Cardiac muscle cell (in vitro differentiated cells and primary cell): ENCODE measurements at places on chromosomes 1 and 21. TPM values are rescaled to one million over a fixed set of nuclear protein-coding genes. Genes with fewer than 3 reads are reported as not detected.

The FAM72B gene
- total RNA-seq = 1.0 and 6.8 TPM in 2 replicates

DNA sequence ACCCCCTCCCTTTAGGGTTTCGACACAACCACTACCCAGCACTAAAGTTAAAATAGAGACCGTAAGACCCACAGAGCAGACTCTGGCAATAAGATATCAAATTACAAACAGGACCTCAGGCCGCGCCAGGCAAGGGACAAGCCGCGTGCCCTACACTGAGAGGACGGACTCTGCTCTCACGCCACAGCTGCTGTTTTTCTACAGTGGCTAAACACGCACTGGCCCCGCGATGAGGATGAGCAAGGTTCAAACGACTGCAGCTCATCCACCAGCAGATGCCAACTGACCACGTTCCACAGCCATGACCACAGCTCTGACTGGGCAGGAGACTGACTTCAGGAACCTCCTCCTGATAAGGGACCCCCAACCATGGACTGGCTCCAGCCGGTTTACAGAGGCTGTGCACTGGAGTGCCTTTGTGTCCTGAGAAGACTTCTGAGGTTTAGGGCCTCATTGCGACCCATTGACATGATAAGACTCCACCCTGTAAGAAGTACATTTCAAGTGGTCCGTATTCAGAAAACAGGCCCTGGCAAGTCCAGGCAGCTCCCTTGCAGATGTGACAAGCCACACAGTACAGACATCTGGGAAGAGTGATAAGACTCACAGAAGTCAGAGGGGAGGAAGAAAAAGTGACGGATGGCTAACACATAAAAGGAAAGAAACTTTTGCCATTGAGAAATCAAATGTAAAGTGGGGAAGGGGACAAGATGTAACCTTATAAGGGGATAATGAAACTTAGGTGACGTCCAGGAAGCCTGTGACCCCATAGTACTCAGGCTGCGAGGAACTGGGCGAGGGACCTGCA, 1.5 kb upstream of the KRTAP10-6 start:
- H3K36me3 ChIP-seq = no peaks in the 10 kb centered on the region
- DNase-seq = peak; percentile 40
- no peak overlapping the region for H3K4me3 ChIP-seq

DNA sequence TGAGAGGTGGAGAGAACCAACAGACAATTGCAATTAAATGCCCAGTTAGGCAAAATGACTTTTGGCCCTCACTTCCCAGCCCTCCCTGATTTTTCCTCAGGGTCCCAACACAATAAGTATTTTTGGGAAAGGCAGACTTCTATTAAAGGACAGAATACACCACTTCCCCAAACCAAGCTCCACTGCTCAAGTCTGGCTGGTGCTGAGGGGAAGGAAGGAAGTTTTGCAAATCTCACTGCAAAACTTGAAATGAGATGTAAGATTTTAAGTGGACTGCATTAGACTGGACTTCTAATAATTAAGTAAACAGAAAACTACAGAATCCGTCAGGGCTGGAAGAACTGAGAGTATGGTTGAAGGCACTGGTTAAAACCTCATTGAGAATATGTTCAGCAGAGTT, 32.2 kb upstream of the CD1D start:
- DNase-seq = no peak
- no peaks in the 10 kb centered on the region for H3K36me3 ChIP-seq
- H3K27ac ChIP-seq = no peak overlapping the region
- H3K4me1 ChIP-seq = no peaks in the 10 kb centered on the region

GRCh38 chr1:153485863-153486262, 25.4 kb upstream of the S100A7 start:
- H3K4me3 ChIP-seq = no peak overlapping the region
- no peak overlapping the region for H3K27ac ChIP-seq
- no peaks in the 10 kb centered on the region for H3K36me3 ChIP-seq
- H3K27me3 ChIP-seq = no peaks in the 10 kb centered on the region
- peak; percentile 38 for DNase-seq

- H3K36me3 ChIP-seq = no peaks in the 10 kb centered on the region
- no peak for DNase-seq
- no peaks in the 10 kb centered on the region for H3K27me3 ChIP-seq
- no peak overlapping the region for H3K4me3 ChIP-seq
Observed at GRCh38 chr1:70675737-70676156, 264.7 kb downstream of the CTH start.

DNA sequence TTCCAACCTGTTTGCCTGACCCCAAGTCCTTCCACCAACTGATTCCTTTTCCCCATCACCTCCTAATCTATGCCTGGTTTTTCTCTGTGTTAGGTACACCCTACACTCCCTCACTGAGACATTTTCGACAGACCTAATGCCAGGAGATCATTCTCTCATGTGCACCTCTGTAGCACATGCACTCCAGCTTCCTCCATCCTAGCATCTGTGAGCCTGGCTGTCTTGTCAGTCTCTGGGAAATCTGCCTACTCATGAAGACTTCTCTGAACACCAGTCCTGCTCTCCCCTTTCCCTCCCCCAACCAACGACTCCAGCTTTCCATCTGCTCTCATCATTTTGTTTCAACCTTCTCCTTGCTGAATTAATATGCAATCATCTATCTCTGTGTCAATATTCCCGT, 987 bp downstream of the MED8 start:
- no peaks in the 10 kb centered on the region for H3K27me3 ChIP-seq
- peak overlapping the region; percentile 72 for H3K4me3 ChIP-seq
- peaks cover 5% of the 10 kb centered on the region for H3K4me1 ChIP-seq
- no peak for DNase-seq
- peaks cover 38% of the 10 kb centered on the region for H3K36me3 ChIP-seq

The COL8A2 gene
- total RNA-seq = 0.11 and 0.57 TPM in 2 replicates

GRCh38 chr21:35482096-35482495, 433.0 kb upstream of the RUNX1 start:
- H3K36me3 ChIP-seq = no peaks in the 10 kb centered on the region
- peaks cover 2% of the 10 kb centered on the region for H3K27me3 ChIP-seq
- H3K4me3 ChIP-seq = no peak overlapping the region
- H3K4me1 ChIP-seq = no peaks in the 10 kb centered on the region

The NHLH1 gene
- 0.11 and 0.12 TPM in 2 replicates for total RNA-seq

DNA sequence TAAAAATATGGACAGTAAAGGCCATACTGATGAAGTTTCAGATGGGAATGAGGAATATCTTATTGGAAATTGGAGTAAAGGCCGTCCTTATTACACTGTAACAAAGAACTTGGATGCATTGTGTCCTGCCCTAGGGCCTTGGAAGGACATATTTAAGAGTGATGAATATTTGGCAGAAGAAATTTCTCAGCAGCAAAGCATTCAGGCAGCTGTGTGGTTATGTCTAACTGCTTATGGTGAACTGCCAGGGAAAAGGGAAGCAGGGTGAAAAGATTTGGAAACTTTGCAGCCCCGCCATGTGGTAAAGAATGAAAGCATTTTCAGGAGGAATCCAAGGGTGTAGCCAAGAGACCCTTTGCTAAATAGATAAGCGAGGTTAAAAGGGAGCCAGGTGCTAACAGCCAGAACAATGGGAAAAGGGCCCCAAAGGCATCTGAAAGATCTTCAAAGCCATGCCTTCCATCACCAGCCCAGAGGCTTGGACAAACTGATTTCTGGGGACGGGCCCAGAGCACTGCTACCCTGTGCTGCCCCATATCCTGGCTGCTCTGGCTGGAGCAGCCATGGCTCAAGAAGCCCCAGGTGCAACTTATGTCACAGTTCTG, 200.0 kb downstream of the PTPRU start:
- no peak for DNase-seq
- no peaks in the 10 kb centered on the region for H3K36me3 ChIP-seq
- no peak overlapping the region for H3K4me3 ChIP-seq
- no peaks in the 10 kb centered on the region for H3K4me1 ChIP-seq
- H3K27ac ChIP-seq = no peak overlapping the region
- no peaks in the 10 kb centered on the region for H3K27me3 ChIP-seq

- peak; percentile 53 for DNase-seq
- peaks cover 7% of the 10 kb centered on the region for H3K4me1 ChIP-seq
- H3K27me3 ChIP-seq = no peaks in the 10 kb centered on the region
- H3K36me3 ChIP-seq = no peaks in the 10 kb centered on the region
- no peak overlapping the region for H3K4me3 ChIP-seq
Observed at GRCh38 chr1:86394416-86394815, 1.7 kb downstream of the ODF2L start.

The OTUD7B gene
- total RNA-seq = 9.7 and 16.4 TPM in 2 replicates

DNA sequence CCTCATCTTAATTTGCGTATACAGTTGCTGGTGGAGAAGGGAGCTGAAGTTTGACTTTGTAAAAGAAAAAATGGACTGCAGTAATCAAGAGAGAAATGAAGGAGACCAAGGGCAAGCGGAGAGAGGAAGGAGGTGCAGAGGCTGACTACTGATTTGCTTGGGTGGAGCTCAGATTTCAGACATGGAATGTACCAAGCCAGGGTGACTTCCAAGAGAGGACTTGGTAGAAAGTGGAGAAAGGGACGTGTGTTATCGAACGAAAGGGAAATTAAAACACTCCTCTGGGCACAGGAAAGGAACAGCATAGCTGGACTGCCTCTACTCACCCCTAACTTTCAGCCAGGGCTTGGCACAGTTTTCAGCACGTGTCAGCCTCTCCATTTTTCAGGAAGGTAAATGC, 15.1 kb upstream of the HEATR1 start:
- no peak overlapping the region for H3K27ac ChIP-seq
- no peaks in the 10 kb centered on the region for H3K36me3 ChIP-seq
- H3K27me3 ChIP-seq = no peaks in the 10 kb centered on the region
- H3K4me1 ChIP-seq = no peaks in the 10 kb centered on the region

- H3K36me3 ChIP-seq = no peaks in the 10 kb centered on the region
- no peaks in the 10 kb centered on the region for H3K27me3 ChIP-seq
- H3K4me1 ChIP-seq = no peaks in the 10 kb centered on the region
- H3K27ac ChIP-seq = no peak overlapping the region
- H3K4me3 ChIP-seq = no peak overlapping the region
- DNase-seq = peak; percentile 3
Observed at GRCh38 chr1:239308701-239309333, 77.6 kb upstream of the CHRM3 start.

DNA sequence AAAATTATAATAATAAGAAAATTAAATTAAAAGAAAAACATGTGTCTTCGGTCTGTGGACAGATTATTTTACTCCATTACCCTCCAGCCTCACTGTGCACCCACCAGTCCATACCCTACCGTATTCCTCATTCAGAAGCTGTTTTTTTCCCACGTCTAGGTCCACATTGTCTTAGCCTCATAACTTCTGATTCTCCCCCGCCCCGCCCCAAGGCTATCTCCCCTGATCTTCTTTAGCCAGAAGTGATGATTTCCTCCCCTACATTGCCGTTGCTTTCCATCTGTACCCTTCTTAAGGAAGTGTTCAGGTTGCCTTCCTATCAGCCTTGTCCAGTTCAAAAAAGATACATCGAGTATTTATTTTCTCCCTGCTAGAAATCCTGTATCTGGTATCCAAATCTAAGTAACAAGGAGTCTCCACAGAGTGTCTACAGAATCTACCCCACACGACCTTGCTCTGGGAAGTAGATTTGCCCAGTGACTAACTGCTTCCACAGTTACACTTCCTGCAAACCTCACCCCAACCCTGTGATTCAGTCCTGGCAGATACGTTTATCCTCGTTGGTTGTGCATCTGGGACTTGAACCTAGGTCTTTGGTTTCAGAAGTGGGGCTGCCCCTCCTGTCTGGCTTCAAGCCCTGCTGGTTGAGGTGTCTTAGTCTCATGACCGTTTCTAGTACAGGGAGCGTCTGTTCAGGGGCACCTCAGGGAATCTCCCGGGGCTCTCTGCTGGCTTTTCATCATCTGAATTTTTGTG, 470.2 kb downstream of the CAMTA1 start:
- no peaks in the 10 kb centered on the region for H3K27me3 ChIP-seq
- H3K36me3 ChIP-seq = no peaks in the 10 kb centered on the region
- no peaks in the 10 kb centered on the region for H3K4me1 ChIP-seq
- no peak overlapping the region for H3K4me3 ChIP-seq

DNA sequence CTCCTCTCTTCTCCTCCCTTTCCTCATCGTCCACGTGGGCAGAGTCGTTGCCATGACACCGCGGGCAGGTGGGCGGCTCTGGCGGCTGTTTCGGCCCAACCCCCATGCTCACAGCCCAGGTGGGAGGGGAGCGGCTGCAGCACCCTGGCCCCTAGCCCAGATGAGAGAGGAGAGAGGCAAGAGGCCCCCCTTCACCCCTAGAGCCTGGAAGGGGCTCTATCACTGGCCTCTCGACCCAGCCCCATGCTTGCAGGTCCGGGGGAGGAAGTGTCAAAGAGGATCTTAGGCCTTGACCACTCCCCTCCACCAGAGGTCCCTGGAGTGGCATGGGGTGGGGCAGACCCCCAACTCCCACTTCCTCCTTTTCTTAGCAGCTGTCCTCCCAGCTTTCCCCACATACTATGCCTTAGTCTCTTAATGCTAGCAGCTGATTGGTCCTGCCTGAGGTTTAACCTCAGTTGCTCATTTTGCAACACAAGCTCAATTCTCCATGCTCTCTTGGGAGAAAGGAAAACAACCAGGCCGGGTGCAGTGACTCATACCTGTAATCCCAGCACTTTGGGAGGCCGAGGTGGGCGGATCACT, 10.4 kb downstream of the DLGAP3 start:
- peaks cover 21% of the 10 kb centered on the region for H3K27me3 ChIP-seq
- no peak for DNase-seq
- H3K36me3 ChIP-seq = no peaks in the 10 kb centered on the region
- H3K4me3 ChIP-seq = no peak overlapping the region
- no peaks in the 10 kb centered on the region for H3K4me1 ChIP-seq
- no peak overlapping the region for H3K27ac ChIP-seq

The CA6 gene
- total RNA-seq = not detected in 2 replicates

- no peaks in the 10 kb centered on the region for H3K27me3 ChIP-seq
- H3K36me3 ChIP-seq = peaks cover 20% of the 10 kb centered on the region
- H3K4me3 ChIP-seq = no peak overlapping the region
- peak overlapping the region; percentile 19 for H3K27ac ChIP-seq
Observed at GRCh38 chr1:103075316-103076000, 32.9 kb downstream of the COL11A1 start.

DNA sequence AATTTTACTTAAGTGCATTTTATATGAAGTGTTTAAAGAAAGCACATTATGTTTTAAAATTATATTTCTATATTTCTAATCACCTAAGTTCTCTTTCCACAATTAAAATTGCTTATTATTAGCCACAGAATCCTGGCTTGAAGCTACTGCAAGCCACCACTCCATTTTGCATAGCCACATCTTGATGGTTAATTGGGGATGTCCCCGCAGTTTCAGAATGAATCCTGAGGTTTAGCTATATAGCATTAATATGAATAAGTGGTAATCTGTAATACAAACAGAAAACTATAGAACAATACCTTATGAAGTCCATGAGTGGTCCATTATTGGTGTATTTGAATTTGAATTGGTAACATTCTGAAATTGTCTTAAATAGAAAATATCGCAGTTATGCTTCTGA, 11.6 kb upstream of the GOLPH3L start:
- H3K36me3 ChIP-seq = no peaks in the 10 kb centered on the region
- H3K4me1 ChIP-seq = peaks cover 6% of the 10 kb centered on the region
- H3K27ac ChIP-seq = no peak overlapping the region

GRCh38 chr1:62025892-62026291, 168.8 kb upstream of the L1TD1 start:
- no peaks in the 10 kb centered on the region for H3K36me3 ChIP-seq
- no peaks in the 10 kb centered on the region for H3K4me1 ChIP-seq
- H3K27me3 ChIP-seq = no peaks in the 10 kb centered on the region
- no peak overlapping the region for H3K27ac ChIP-seq
- DNase-seq = no peak

The TNFRSF9 gene
- total RNA-seq = 0.14 TPM in 1 of 2 replicates, not detected in the other

The IRF6 gene
- total RNA-seq = 1.4 and 2.6 TPM in 2 replicates

The MCOLN3 gene
- total RNA-seq = 0.28 and 0.36 TPM in 2 replicates
